ENCODE measurements at places on chromosomes 5 and 9. TPM values are rescaled to one million over a fixed set of nuclear protein-coding genes. Genes with fewer than 3 reads are reported as not detected.

DNA sequence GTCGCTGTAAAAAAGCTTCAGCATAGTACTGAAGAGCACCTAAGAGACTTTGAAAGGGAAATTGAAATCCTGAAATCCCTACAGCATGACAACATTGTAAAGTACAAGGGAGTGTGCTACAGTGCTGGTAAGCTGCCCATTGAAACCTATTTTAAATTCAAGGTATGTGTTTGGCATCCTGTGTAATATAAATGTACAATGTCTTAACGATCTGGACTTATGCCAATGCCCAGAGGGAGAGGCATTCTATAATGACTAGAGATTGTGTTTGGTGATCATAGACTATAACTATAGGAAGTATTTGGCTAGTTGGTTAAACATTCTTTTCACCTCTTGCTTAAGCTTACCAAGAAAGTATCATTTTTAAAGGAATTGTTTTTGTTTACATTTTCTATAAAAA, 95.7 kb downstream of the INSL6 start:
- DNase-seq = no peak

OBP2B gene
- total RNA-seq = not detected

- DNase-seq = no peak
Measured at GRCh38 chr9:105441616-105442160, 6.1 kb upstream of the FSD1L start.

- no peak for DNase-seq
Measured at GRCh38 chr5:168746893-168747640, 167.9 kb upstream of the PANK3 start.

DNA sequence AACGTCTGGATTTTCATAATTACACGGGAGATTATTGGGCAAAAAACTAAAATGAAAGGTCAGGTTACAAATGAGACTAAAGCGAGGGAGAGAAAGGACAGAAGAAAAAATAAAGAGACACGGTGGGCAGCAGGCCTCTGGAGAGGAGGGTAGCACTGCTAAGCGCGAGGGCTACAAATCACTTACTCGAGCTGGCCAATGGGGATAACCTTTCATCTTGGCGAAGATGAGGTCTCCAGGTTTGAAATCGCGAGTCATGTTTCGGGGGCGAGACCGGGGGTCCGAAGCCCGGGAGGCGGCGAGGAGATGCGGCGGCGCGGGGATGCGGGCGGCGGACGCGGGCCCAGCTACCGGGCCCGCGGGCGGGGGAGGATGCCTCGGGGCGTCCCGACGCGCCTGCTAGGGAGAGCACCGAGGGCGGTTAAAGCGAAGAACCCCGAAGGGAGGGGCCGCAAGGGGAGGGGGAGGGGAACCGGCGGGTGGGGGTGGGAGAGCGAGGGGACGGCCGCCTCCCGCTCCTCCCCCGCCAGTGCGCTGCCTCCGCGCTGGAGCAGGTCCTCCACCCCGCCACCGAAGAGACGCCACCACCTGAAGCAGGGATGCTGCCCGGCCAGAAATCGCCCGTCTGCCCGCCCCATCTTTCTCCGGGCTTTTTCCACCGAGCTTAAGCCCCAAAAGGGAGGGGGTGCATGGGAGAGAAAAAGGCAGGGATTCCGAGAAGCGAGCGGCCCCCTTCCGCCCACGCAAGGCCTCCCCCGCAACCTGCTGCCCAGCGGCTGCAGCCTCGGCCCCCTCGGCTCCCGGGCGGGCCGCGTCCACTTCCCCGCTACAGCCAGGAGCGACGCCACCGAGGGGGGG, 610 bp downstream of the PSIP1 start:
- DNase-seq = no peak

GRCh38 chr5:81761970-81762369, 11.1 kb upstream of the SSBP2 start:
- DNase-seq = no peak

ABCA2 gene
- total RNA-seq = 27.2 TPM

- DNase-seq = no peak
Measured at GRCh38 chr5:73777192-73777591, 151.2 kb downstream of the ARHGEF28 start.

GRCh38 chr5:175862131-175863012, 9.0 kb upstream of the CPLX2 start:
- DNase-seq = no peak

GRCh38 chr9:4375424-4376200, 75.7 kb upstream of the GLIS3 start:
- DNase-seq = peak; percentile 22

GRCh38 chr9:33128570-33128969, 38.6 kb downstream of the B4GALT1 start:
- no peak for DNase-seq

ADAMTS16 gene
- 0.53 TPM for total RNA-seq

PIP5KL1 gene
- total RNA-seq = 3.9 TPM

ANXA2R gene
- 11.2 TPM for total RNA-seq

CWC27 gene
- 24.0 TPM for total RNA-seq

GRCh38 chr5:1016036-1016435, 7.4 kb downstream of the NKD2 start:
- no peak for DNase-seq

GRCh38 chr5:34053571-34054399, 10.8 kb upstream of the C1QTNF3 start:
- no peak for DNase-seq

PPP3R2 gene
- not detected for total RNA-seq

DNA sequence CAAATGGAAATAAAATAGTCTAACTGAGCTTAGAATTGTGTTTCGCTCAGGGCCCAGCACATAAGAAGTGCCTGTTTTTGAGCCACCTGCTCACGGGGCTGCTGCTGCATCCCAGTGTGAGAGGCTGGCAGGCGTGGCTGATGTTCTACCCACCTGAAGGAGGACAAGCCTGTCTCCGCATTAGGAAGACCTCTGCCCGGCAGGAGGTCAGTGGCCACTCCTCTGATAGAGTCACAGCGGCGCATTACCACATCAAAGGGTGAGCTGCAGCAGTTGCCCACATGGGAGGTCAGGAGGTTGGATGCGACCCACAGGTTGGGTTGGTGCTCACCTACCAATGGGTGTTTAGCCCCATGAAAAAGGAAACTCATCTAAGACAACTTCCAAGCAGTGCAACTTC, 3.7 kb upstream of the SLC6A7 start:
- no peak for DNase-seq

PPWD1 gene
- total RNA-seq = 16.4 TPM

DNA sequence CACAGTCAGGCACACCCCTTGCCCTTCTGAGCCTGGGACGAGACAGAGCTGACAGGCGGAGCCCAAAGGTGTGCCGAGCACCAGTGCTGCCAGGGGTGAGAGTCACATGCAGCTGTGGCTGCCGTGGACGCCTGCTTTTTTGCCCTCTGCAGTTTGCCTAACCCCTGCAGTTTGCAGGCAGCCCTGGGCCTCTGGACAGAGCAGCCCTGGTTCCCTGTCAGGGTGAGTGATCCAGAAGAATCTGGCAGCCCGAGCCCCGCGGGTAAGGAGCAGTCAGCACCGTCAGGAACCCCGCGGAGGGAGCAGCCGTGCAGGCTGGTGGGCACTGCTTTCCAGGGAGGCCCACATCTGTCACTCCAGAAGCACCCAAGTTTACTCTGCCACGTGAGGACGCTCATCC, 30.3 kb downstream of the CEP72 start:
- DNase-seq = no peak

- DNase-seq = no peak
Measured at GRCh38 chr9:28779243-28779642, 1206.0 kb upstream of the C9orf72 start.

DNA sequence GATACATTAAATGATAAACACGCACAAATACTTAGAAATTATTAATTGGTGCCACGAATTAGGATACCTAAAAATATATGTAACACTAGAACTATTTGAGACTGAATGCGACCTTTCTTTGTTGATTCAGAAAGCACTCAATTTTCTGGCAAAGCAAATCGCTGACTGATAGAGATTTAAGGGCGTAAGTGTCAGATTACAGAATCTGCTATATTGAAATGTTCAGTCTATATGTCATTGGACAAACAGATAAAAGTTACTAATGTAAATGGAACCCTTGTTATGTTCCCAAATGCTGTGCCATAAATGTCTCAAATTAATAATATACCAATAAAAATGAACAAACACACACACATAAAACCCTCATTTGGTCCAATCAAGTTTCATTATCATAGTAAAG, 137.9 kb downstream of the MPDZ start:
- no peak for DNase-seq

DNA sequence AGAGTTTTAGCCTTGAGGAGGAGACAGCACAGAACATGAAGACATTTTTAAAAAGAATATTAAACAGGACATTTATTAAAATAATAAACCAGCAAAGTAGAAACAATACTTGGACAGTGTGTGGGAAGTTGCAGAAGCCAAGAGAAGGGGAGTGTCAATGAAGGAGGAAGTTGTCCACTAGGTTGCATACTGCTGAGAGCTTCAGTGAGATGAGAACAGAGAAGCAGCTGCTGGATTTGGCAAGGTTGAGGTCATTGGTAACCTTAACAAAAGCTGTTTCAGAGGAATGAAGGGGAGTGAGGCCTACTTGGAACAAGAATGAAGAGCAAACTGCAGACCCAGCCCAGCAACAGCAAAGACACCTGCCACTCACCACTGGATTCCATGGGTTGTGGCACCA, 11.4 kb downstream of the BHMT start:
- DNase-seq = no peak

GRCh38 chr9:71001780-71002386, 119.5 kb downstream of the TRPM3 start:
- peak; percentile 5 for DNase-seq

DNA sequence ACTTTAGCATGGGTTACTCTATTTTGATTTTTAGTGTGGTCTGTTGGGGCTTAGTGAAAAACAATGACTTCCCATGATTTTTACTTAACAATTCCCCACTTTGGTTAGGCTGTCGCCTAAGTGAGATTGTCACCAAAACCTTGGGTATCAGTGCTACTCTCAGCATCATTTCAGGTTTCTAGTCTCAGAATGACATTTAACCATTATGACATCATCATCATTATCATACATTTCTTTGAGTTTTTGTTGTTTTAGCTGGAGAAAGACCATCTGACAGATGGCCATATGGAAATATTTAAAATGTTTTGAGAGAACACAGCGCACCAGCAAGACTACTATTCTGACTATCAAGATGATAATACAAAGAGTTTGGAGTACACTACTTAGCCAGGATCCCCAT, 551.0 kb upstream of the PTPRD start:
- no peak for DNase-seq

DNA sequence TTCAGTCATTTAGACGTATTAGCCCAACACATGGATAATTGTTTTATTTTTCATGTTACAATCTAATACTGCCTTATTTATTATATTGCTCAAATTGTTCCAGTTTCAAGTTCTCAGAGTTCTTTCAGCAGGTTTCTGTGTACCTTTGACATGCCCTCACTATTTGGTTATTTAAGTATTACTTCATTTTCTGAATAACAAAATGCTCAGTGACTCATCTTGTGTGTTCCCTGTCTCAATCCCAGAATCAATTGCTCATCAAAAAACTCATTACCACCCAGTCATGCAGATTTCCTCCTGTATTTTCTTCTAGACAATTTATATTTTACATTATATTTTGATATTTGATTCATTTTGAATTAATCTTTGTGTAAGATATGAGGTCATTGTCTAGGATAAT, 562.6 kb downstream of the ANXA1 start:
- no peak for DNase-seq

- DNase-seq = no peak
Measured at GRCh38 chr5:127950707-127951391, 132.7 kb upstream of the SLC12A2 start.

DNA sequence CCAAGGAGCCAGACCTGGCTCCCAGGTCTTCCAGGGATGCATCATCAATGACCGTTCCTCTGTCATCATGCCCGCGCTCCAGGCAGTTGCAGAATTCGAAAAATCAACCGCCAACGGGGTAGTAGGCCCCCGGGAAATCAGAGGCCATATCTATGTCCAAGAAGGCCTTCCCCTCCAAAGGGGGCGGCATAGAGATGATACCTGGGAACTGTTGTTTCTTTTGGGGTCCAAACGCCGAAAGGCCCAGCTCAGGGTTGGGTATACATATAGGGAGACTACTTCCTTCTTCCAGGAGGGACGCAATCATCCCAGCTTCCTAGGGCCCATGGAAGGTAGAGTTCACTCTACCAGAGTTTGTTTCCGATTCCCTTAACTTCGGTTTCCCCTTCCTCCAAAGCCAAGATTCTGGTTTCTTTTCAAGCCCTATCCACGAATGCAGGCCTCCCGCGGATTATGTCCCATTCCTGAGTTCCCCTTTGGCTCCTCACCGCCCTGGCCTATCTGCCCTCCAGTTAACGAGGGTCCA, 754 bp downstream of the DCAF12 start:
- DNase-seq = no peak

GRCh38 chr5:175837171-175837699, 34.1 kb upstream of the CPLX2 start:
- no peak for DNase-seq

DNA sequence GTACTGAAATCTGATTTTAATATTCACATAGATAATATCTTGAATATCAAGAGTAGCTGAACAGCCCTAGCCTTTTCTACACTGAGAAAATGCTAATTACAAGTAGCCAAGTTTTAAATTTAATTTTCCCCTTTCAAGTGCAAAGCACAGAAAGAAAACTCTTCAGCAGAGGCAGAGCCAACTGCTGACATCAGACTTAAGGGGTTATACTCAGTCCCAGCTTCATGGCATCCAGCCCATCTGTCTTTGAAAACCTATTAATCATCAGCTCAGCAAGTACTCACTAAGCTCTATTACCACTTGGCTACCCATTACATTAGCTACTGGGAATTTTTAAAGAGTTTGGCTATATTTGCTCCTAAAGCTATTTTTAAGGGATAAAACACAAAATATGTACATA, 220.5 kb downstream of the SLC12A2 start:
- DNase-seq = no peak

DNA sequence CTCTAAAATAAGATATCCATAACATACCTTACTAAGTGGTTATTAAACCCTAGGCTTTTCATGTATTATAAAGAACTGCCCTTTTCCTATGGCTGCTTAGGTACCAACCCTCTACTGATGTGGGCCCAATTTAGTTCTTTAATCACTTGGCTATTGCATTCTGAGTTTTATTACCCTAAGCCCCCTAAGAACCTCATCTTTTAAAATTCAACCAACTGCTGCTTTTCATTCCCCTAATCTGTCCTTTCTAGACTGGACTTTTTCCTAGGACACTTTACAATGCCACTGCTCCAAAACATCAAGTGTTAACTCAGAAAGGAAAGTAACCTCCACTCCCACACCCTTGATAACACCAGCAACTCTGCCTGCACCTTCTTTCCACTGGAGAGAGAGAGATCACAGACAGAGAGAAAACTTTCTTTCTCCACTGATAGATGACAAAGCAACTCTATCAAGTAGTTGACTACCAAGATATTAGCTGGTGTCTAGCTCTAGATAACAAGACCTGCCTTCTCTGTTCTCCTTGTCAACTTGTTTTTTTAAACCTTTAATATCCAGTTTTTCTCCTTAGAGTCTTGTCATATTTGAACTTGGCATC, 27.3 kb downstream of the ELL2 start:
- DNase-seq = no peak

TAF11L8 gene
- total RNA-seq = not detected

DNA sequence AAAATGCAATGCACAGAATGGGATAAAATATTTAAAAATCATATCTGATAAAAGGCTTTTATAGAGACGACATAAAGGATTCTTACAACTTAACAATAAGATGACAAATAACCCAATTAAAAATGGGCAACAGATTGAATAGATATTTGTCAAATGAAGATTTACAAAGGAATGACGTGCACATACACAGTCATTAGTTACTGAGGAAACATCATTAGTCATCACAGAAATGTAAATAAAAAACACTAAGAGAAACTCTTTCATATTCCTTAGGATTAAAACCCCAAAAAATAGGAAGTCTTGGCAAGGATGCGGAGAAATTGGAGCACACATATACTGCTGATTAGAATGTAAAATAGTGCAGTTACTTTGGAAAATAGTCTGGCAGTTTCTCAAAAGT, 1886.0 kb upstream of the CDH6 start:
- no peak for DNase-seq

All from glomerular endothelial cell (primary cell).